Right cardiac atrium (tissue), 5 donors: ENCODE measurements at places on chromosomes 11 and 22. TPM values are rescaled to one million over a fixed set of nuclear protein-coding genes. Genes with fewer than 3 reads are reported as not detected.

SCGB1C1 gene
- not detected for total RNA-seq

LINC01488 gene
- not detected for total RNA-seq

DNA sequence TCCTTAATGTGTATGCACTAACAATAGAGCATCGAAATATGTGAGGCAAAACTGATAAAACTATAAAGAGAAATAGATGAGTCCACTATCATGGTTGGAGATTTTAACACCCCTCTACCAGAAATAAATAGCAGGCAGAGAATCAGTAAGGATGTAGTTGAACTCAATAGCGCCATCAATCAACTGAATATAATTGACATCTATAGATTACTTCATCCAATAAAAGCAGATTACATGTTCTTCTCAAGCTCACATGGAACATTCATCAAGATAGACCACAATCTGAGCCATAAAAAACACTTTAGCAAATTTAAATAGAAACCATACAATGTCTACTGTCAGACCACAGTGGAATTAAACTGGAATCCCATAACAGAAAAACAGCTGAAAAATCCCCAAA is 46.9 kb upstream of the NUP160 start:
- no peak for DNase-seq

DNA sequence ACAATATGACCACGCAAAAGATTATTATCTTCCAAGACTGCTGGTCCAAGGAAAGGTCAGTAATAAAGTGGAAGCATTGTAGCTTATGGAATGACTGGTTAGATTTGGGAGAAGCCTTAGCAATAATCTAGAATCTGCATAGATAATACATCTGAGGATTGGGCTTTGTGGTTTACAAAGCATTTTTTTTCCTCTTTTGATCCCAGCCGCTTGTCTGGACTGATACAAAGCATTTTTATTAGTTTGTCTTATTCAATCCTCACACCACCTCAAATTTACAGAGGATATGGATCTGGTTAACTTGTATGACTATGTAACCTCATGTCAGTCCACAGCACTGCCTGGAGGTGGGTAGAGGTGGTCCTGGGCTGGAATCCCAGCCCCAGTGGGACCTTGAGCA is 990 bp upstream of the THRSP start:
- no peak for DNase-seq

CARD10 gene
- total RNA-seq: 6.6 TPM

GRCh38 chr22:38018938-38019827 is 34.8 kb upstream of the SOX10 start:
- no peak for DNase-seq

GRCh38 chr11:35343033-35343598 is 76.2 kb downstream of the SLC1A2 start:
- no peak for DNase-seq

DNA sequence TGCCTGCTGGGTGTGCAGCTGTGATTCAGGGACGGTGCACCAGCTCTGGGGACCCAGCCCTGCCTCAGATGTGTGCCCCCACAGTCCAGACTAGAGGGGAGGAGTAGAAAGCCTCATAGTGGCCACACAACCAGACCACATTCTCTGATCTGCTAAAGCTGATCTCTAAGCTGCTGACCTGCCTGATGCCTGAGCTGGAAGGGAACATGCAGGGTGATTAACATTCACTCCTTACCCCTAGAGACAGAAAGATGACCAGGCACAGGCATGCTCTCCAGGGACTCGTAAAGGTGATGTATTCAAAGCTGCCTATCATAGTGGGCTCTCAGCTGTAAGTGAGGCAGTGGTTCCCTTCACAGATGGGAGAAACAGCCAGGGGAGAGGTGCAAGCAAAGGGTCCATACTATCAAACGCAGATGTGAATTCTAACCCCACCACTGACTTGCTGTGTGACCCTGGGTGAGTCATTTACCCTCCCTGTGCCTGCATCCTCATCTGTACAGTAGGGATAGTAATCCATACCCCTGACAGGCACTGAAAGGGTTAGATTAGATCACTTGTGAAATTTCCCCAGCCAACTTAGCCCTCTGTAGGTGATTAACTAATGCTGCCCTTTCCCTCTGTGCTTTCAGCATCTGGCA is 29.0 kb upstream of the LRRC32 start:
- DNase-seq: no peak

GRCh38 chr22:30301995-30302809 is 12.9 kb upstream of the CASTOR1 start:
- DNase-seq: peak; percentile 56

C22orf42 gene
- total RNA-seq: not detected

DNA sequence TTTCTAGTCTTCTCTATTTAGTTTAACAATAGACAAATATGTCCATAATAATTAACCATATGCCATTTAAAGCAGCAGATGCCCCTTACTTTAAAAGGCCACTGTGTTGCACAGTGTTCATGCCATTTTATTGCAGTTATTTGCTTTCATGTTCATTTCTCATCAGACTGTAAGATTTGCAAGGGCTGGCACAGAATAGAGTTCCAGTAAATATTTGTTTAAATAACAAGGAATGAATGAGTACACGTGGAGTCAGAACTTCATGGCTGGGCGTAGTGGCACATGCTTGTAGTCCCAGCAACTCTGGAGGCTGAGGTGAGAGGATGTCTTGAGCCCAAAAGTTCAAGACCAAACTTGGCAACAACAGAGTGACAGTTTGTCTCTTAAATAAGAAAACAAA is 1228.6 kb downstream of the LRRC4C start:
- DNase-seq: no peak

DNA sequence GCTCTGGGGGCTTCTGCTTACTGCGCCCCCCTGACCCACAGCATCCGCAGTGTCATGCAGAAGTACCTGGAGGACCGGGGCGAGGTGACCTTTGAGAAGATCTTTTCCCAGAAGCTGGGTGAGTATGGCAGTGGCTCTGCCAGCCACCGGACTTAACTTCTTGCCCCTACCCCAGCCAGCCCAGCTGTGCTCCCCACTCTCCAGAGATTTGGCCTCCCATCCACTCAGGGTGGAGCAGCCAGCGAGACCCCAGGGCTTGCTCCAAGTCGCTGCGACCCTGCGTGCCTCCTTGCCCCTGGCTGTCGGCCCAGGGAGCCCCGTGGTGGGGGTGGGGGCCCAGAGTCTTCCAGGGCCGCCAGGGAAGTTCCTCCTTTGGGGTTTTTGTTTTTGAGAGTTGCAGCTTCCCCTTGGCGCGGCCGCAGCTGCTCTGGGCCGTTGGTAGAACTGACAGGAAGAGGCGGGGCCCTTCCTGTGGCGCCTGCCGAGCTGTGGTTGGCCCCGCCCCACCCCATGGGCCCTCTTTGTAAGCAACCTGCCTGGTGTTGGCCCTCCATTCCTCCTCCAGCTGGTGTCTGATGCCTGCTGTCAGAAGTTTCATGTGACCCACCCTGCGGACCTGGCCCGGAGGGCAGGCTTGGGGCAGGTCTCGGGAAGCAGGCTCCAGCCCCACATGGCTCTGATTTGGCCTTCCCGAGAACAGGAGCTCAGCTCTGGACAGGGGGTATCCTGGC is 11.1 kb downstream of the GRK2 start:
- peak; percentile 98 for DNase-seq

GGTLC3 gene
- total RNA-seq: not detected

MICALL1 gene
- total RNA-seq: 15.3 TPM

GRCh38 chr11:3927129-3927796 is 71.8 kb downstream of the STIM1 start:
- DNase-seq: no peak

DNA sequence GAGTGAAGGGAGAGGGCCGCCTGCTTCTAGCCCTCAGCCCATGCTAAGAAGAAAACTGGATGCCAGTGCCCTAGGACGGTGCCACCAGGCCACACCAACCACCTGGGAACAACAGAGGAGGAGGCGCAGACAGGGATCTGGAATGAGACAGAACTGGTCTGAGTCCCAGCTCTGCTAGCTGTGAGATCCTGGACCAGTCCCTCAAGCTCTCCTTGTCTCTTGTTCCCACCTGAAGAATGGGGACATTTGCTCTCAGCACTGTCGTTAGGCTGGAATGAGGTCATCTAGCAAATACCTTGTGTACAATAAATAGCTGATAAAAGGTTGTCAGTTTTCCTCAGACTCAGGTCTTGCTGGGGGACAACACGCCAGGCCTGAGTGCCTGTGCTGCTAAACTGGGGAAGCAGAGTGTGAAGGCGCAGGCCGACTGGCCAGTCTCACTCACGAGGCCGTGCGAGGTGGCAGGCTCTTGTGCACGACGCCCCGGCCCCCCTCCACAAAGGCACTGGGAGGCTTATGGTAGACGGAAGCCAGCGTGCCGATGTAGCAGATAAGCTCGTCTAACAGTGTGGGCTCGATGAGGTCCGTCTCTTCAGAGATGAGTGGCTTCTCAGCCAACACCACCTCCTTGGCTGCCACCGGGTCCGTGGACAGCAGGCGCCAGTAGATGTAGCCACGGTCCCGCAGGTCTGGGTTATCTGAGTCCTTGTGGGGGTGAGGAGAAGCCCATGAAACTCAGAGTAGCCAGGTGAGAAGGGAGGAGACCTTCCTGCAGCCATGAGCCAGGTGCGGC is 25.8 kb upstream of the RASL10A start:
- peak; percentile 82 for DNase-seq
